Stimulated activated CD4-positive, alpha-beta T cell treated with anti-CD3 and anti-CD28 coated beads, Interleukin-15, amount 100 ng/mL, for 24 hours (primary cell): ENCODE measurements at places on chromosomes 4 and X.
A peak's percentile ranks its signal among the peaks of the same experiment; 100 is the strongest.

GRCh38 chr4:175253184-175253902 lies 335.2 kb downstream of the ADAM29 start:
- no peak for DNase-seq

- DNase-seq: no peak
These were observed 145.4 kb upstream of the RXFP1 start for GRCh38 chr4:158376106-158376840.

GRCh38 chr4:169202145-169202699 lies 68.5 kb downstream of the SH3RF1 start:
- DNase-seq: no peak

DNA sequence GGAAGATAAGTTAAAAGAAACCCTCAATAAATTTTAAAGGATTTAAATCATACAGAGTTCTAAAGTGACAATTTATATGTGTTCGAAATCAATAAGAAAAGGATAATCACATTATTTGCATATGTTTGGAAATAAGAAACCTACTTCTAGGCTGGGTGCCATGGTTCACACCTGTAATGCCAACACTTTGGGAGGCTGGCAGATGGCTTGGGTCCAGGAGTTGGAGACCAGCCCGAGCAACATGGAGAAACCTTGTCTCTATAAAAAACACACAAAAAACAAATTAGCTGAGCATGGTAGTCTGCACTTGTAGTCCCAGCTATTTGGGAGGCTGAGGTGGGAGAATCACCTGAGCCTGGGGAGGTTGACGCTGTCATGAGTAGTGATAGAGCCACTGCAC lies 8.1 kb upstream of the SAP30 start:
- no peak for DNase-seq

DNA sequence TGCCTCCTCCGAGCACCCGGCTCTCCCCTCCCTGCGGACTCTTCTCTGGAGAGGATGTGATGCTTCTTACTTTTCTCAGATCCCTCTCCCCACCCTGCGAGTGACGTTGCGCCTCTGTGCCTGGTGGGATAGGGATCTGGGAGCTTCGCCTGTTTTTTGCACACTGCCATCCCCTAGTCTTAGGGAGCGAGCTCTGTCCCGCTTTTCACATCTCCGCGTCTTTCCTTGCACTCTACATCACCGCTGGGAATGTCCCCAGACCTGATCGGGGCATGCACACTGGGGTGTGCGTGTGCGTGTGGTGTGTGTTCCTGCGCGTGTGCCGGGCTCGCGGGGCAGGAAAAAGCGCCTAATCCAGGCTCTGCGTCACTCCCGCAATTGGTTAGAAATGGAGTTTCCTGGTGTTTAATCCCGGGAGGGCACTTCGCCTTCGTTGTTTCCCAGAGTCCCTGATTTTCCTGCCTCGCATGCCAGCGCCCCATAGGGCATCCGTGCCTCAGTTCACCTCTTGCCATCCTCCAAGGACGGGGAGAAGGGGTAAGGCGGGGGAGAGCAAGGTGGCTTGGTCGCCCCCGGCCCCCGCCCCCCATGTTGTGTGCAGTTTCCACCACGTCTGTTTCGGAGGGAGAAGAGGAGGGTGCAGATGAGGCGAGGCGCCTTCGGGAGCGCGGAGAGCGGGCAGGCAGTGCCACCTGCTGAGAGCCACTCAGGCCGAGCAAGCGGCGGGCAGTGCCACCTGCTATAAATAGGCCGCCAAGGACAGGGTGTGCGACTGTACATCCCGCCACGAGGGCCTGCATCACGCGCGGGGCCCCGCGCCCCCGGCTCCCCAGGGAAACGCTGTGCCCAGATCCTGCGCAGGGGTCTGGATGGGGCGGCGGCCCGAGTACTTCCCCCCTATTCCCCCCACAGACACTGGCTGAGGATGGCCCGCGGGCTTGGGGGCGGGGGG lies 759 bp upstream of the TBC1D1 start:
- peak; percentile 53 for DNase-seq

DNA sequence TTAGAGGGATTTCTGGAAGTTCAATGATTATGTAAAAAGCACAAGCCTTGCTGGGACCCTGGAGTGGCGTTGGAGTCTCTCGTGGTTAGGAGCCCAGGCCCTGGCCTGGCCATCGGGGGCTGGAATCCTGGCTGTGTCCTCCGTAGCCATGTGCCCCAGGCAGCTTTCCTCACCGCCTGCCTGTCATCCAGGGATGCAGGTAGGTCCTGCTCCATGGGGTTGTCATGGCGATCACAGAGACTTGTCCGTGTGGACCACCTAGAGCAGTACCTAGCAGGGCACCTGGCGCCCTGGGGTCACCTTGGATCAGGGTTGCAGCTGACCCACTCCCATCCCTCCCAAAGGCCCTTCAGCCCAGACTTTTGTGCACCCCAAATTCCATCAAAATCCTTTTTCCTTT lies 30.2 kb upstream of the WFS1 start:
- no peak for DNase-seq

- peak; percentile 15 for DNase-seq
These were observed 60.2 kb upstream of the MSN start for GRCh38 chrX:65607070-65607742.

GRCh38 chr4:53780736-53781400 lies 189.6 kb upstream of the LNX1 start:
- no peak for DNase-seq

GRCh38 chr4:159041054-159042034 lies 61.5 kb upstream of the RAPGEF2 start:
- DNase-seq: no peak

GRCh38 chr4:145565328-145565727 lies 53.9 kb upstream of the MMAA start:
- DNase-seq: no peak

DNA sequence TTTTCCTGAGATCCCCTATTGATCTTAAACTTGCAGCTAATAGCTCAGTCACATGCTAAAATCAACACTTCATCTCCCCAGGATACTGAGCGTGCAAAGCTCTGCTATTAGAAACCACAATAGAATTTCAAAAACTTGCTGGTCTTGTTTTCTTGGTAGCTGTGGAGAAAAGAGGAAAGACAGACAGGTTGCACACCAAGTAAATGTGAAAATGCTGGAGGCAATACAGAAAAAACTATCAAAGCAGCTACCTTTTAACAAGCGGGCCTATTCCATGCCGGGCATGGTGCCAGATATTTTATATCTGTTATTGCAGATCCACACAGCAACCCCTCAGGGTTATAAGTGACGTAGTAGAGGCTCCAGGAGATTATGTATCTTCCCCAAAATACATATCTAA lies 171.9 kb downstream of the DCTD start:
- DNase-seq: no peak

DNA sequence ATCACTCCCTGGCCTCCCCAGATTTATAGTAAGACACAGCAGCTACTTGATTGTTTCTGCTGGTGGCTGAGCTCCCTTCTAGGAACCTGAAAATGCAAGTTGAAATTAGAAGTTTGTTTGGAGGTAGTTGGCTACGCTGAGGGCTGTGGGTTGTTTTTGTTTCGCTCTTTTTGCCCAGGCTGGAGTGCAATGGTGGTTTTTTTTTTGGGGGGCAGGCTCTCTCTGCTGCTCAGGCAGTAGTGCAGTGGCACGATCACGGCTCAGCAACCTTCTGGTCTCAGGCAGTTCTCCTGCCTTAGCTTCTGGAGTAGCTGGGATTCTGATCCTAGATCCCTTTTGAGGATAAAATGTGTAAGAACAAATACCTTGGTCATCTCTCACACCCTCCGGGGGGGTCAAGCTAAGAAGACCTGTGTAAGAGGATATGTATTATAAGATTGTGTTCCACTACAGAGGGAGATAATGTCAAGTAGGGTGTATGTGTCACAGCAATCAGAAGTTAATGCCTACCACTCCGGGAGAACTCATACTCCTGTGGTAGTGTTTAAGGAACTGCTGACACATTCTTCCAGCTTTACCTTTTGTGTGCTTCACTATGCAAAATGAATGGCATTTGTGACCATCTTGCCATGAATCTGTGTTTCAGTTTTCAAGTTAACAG lies 9.7 kb downstream of the JADE1 start:
- DNase-seq: no peak

DNA sequence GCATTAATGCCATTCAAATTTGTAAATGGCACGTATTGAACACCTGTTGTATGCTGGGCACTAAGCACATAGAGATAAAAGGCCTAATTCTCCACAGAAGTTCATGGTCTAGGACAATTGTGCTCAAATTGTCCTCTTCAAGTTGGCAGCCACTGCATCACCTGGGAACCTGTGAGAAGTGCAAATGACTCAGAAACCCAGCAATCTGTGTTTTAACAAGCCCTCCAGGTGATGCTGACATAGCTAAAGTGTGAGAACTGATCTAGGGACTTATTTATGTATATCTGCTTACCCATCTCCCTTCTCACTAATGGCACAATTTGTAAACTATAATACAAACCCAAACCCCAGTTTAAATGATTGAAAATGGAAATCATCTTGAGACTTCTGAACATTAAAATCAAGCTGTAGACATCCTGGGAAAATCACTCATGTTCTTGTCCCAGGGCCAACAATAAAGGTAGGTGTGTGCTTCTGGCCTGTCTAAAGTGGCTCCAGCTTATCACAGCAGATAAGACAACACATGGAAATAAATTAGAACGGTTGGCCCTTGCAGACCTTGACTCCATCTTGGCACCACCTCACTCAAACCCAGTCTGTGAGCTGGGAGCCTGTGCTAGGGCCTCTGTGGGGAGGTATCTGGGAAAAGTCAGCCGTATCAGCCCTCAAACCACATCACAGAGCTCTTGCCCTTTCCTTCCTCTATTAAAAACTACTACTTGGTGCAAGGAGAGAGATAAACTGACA lies 46.8 kb downstream of the UCHL1 start:
- no peak for DNase-seq

DNA sequence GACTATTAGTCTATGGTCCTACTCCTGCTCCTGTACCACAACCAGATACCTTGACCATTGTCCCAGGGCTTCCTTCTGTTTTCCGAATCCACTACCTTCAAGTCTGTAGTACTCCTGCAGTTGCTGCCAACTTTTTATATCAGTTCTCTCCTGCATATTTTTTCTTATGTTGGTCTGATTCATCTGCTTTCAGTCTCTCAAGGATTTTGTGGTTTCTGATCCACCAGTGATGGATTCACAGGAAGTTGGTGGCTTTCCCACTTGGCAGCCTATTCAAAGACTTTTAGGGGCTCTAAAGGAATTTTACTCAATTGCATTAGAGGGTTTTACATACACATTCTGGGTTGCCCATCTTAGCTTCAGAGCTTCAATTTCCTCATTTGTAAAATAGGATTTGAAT lies 23.6 kb downstream of the KIF4A start:
- no peak for DNase-seq

GRCh38 chrX:115339441-115340025 lies 50.0 kb downstream of the LUZP4 start:
- DNase-seq: no peak

GRCh38 chrX:154369449-154370299 lies 4.8 kb downstream of the FLNA start:
- peak; percentile 74 for DNase-seq

DNA sequence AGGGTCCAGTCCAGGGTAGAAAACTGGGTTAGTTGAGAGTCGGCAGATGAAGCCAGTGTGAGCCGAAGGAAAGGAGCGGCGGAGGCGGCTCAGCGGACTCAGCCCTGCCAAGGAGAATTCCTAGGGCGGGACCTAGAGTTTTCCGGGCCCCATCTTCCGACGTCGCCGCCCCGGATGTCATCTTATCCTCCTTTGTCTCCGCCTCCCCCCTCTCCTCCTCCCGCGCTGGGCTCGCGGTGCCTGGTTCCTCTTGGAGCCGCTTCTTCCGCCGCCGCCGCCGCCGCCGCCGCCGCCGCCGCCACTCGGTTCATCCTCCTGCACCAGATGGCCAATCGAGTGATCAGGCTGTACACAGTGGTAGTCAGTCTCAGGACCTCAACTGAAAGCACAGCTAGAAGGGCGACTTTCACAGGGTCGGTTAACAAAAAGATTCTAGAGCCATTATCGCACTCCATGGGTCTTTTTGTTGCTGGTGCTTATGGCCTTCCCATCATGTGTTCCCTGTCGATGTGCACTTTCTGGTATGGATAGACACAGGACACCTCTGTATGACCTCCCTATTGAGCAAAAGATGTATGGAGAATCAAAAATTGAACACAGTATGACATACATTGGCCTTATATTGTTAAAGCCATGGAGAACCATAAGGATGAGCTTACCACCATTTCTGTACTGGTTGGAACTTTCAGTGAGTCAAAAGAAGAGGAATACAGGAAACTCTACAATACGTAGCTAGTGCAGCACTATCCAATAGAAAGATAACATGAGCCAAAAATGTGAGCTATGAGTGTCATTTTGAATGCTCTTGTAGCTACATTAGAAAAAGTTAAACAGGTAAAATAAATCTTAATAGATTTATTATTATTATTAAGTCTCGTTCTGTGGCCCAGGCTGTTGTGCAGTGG lies 32.4 kb upstream of the THOC2 start:
- DNase-seq: peak; percentile 84

DNA sequence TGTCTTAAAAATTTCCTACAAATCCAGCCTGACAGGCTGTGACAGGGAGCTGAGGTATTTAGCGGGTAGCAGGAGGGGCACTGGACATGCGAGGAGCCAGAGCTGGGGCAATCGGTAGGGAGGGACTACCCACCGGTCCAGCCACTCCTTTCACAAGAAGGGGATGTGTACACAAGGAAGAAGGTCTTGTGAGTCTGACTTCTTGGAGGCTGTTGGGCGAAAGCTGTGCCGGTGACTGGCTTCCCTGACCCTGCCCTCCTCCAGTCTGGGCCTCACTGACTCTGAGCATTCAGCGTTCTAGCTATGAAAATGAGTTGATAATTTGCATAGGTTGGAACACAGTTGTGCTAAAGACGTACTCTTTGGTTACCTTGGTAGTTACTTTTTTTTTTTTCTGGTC lies 12.7 kb upstream of the CXCL8 start:
- no peak for DNase-seq

GRCh38 chrX:113644426-113644825 lies 803.8 kb upstream of the AMOT start:
- no peak for DNase-seq
